ENCODE measurements at places on chromosomes 16 and 17.

GRCh38 chr17:29705386-29705785 is 82.7 kb upstream of the CORO6 start:
- no peak for DNase-seq

- DNase-seq, result no peak
Measured at GRCh38 chr16:14219983-14220382, 148.9 kb downstream of the MRTFB start.

DNA sequence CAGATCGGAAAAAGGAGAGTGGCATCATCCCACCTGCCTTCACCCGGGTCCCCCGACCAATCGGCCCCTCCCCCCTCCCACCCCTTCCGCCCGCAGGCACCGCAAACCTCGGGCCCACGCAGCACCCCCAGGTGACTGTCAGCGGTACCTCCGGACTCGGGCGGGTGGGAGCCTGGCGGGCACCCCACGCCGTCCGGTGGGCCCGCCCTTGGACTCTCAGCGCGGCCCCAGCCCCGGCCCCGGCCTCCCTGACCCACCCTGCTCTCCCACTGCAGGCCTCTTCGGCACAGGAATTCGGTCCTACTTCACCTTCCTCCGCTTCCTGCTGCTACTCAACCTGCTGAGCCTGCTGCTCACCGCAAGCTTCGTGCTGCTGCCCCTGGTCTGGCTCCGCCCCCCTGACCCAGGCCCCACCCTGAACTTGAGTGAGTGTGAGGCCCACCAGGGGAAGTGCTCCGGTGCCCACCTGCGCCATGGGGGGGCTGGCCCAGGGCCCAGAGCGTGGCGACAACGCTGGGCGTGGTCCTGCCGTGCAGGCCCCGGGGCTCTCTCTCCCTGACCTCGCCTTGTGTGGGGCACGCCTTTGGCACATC is 1.6 kb downstream of the TMC8 start:
- no peak for DNase-seq

GRCh38 chr17:16878084-16878483 is 93.8 kb downstream of the TNFRSF13B start:
- DNase-seq, result no peak

GRCh38 chr16:89173174-89173921 is 1.8 kb downstream of the CDH15 start:
- DNase-seq, result no peak

DNA sequence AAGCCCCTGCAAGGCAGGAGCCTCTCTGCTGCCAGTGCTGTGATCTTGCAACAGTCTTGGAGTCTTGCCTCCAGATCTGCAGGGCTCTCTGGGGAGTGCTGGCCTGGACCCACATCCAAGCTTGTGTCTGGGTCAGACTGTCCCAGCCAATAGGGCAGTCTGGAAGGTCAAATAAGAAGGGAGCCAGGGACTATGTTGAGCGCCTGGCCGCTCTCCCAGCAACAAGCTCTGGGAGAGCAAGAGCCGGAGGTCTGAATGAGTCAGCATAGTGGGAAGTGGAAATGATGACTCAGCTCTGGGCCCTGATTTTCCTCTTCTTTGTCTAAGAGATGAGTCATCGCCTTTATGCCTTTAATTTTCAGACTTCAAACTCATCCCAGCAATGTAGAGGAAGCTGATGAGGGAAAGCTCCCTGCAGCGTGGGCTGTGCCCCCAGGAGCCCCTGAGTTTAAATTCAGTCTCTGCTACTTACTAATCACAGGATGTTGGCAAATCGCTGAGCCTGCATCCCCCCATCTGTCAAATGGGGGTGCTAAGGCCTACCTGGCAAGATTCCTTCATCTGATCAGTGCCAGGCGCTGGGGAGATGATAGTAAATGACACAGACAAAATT is 43.6 kb upstream of the HAPSTR1 start:
- DNase-seq, result peak; percentile 7

DNA sequence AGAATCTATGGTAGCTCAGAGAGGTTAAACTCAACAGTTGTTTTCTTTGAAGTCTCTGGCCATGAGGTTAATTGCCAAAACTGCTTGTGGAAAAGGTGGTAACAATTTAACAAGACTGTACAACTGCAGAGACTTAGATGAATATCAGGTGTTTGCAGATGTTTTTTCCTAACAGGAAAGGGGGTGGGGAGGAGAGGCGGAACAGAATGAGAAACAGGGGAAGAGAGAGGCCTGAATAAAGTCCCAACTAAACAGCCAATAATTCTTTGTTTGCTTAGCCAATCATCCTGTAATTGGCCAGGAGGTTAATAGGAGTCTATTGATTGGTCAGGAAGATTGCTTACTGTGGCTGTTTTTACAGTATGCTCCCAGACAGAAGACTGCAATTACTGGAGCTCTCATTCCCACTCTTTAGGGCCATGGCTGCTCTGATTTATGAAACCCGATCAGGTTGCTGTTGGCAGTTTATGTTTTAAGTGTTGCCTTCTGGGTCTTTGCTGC is 249.7 kb upstream of the TBX2 start:
- no peak for DNase-seq

- DNase-seq, result no peak
Measured at GRCh38 chr16:80002261-80002660, 401.7 kb upstream of the MAF start.

All from brain (organoid and tissue), 16 donors.